T-cell (primary cell): ENCODE measurements at places on chromosomes 6 and 20.

DNA sequence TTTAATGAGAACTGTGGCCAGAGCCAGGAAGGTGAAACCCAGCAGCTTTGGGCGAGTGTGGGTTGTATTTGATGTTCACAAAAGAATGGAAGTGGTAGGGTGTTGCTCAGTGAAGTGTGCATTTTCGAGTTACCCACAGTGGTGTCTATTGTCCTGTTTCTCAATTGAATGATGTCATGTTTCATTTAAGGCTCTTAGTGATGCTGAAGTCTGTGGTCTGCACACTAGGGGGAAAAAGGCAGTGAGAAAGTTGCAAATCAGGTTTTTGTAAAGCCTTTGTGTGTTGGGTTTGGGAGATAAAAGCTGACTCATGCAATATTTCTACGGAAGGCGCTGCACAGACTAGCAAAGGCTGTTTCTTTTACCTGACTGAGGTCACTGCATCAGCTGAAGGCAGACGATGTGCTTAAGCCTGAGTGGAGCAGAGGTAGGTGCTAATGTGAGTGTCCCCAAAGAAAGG is 121.1 kb downstream of the PLEKHG1 start:
- DNase-seq = no peak

DNA sequence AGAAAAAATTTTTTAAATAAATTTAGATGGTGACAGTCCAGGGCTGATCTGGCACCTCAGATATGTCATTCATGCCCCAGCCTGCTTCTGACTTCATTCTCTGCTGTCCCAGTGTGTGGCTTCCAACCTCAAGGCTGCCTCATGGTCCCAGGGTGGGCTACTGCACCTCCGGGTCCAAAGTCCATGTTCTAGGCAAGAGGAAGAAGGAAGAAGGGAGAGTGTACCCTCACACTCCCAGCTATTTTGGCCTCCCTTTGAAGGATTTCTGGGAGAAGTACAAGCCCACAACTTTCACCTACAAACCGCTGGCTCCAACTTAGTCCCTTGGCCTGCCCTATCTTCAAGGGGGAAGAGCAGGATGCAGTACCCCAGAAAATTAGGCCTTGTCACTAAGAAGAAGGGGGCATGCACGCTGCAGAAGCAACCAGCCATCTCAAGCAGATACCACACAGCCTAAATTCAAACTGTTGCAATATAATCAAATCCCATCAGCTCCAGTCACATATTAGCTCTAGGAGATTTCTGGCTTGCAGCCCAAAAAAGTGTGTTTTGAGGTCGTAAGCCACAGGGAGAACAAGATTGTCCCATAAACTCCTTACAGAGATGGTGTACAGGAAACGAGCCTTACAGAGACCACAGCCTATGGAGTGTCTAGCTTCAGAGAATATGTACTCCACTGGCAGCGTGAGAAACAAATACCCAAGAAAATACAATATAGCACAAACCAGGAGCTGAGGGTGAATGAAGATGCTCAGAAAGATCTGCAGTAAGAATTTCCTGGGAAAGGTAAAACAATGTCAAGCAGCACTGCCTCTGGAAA is 906 bp upstream of the BTN3A2 start:
- DNase-seq = no peak

DNA sequence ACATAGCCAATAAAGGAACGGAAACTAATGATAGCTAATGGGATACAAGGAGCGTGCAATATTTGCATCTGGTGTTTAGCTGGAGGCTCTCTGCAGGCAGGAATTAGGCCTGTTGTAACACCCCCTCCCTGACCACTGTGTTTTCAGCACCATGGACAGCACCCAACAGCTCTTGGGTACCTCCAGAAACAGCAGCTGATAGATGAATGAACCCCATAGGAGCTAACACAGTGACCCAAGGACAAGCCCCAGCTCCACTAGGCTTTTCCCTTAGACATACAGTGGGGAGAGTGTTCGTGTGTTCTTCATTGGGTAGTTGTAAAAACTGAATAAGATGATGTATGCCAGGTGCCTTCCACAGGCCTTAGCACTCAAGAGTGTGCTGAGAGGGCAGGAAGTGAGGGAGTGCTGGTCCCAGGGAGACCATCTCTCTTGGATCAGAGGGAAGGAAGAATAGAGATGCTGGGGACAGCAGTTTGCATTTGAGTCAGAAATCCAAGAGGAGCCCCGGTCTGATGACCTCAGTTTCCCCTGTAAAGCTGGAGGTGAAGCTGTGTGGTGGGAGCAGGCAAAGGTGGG is 161.3 kb downstream of the PHACTR3 start:
- DNase-seq = no peak

- DNase-seq = no peak
These were observed 617.7 kb upstream of the AGPAT4 start for GRCh38 chr6:161891542-161891941.

DNA sequence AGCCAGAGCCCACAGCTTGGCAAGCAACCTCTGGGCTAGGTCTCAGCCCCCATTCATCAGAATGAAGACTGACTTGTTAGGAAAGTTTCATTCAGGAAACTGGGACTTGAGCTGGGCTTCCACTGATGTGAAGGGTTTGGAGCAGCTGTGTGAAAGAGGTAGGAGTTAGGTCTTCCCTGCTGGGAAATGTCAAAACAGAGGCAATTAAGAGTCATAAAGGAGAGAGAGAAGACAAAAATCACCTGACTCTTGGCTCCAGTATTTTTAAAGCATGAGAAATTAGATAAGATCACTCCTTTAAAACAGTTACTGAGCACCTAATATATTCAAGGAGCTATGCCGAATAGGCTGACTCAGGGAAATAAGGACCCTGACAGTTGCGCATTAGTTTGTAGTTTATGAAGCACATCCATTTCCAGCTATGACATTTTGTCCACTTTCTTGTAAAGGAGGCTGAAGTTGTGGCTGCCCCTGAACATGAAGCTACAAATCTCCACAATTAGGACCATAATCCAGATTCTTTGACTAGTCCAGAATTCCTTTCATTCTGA is 3.9 kb upstream of the TRIM40 start:
- DNase-seq = no peak

- DNase-seq = no peak
These were observed 623 bp downstream of the MYBL2 start for GRCh38 chr20:43667341-43668132.

DNA sequence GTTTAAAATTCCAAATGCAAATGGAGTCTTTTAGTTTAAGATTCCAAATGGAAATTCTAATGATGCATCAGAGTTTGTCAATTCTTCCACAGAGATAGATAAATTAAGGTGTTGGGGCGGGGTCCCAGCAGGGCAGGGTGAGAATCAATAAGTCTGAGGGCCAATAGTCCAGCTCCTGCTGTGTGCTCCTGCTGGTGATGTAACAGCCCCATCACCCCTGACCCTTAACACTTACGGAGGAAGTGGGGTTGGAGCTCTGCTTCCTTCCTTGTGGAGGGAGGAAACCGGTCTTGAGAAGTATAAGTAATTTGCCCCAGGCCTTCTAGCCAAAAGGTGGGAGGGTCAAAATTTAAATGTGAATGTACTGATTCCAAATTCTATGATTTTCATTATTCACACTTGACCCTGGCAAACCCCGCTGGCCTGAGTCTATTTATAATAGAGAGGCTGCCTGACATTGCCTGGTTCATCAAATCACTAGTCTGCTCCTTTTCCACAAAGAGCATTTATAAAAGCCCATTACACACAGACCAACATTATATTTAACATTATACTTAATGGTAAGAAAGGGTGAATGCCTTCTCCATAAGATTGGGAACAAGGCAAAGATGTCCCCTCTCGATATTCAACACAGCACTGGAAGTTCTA is 17.2 kb downstream of the ZBTB2 start:
- DNase-seq = no peak

GRCh38 chr20:48460681-48461080 is 367.1 kb downstream of the PREX1 start:
- no peak for DNase-seq

DNA sequence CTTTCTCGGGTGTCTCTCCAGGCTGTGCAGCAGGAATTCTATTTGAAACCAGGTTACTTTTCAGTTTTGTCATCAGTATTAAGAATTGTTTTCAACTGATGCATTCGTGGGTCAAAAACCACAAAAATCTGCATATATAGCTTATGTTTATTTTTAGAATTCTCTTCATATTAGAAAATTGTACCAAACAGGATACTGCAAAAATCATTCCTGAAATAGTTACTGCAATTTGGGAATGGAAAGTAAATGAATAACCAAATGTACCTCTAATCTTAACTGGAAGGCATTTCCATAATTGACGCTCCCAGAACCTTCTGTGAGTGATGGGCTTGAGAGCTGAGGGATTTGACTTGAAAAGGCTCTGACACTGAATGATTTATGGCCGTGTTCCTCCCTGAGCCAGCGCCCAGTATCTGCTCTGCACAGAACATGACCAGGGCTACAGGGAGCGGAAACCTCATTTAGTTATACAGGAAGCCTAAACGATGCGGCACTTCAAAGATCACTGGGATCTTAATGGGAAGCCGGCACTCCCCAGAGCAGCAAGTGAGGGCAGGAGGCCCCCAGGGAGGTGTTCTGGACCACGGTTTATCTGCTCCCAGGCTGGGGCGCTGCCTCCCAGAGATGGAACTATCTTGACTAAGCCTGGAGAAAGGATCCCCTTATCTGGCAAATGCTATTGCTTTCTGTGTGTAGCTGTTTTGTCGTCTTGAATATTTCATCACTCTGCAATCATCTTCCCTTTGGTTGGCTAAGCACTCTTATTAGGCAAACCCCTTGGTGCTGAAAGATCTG is 446.0 kb downstream of the QKI start:
- DNase-seq = no peak
